ENCODE measurements at places on chromosomes 7 and 10. TPM values are rescaled to one million over a fixed set of nuclear protein-coding genes. Genes with fewer than 3 reads are reported as not detected.
A peak's percentile ranks its signal among the peaks of the same experiment; 100 is the strongest.

- no peak for DNase-seq
Measured at GRCh38 chr10:26544932-26545331, 106.8 kb downstream of the APBB1IP start.

GRCh38 chr7:6623589-6624245, 8.3 kb downstream of the ZNF853 start:
- DNase-seq = no peak

GRCh38 chr7:108618056-108618455, 48.4 kb downstream of the DNAJB9 start:
- no peak for DNase-seq

- DNase-seq = no peak
Measured at GRCh38 chr10:88781206-88781605, 21.3 kb upstream of the LIPM start.

Gene CAMK2B
- not detected for total RNA-seq

Gene TBC1D12
- 8.1 TPM for total RNA-seq

- no peak for DNase-seq
Measured at GRCh38 chr7:45033931-45034290, 33.9 kb downstream of the CCM2 start.

- DNase-seq = no peak
Measured at GRCh38 chr7:100972002-100972347, 2.6 kb downstream of the MUC12 start.

Gene ZSCAN21
- total RNA-seq = 20.3 TPM

DNA sequence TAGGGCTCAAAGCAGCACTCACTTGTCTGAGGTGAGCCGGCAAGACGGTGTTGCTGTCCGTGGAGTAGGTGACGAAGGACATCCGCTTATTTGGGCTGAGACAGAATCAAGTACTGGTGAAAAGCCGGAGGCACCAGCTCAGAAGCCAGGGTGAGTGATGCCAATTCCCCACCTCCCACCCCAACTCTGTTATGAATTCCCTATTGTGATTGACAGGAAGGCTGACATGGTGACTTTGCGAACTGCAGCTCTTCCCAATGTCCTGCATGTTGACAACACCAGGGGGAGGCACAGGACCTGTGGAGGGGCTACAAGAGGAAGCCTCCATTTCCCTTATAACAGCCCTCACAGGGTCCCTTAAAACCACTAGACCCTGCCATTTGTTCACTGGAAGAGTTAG, 52.3 kb upstream of the MSMB start:
- no peak for DNase-seq

DNA sequence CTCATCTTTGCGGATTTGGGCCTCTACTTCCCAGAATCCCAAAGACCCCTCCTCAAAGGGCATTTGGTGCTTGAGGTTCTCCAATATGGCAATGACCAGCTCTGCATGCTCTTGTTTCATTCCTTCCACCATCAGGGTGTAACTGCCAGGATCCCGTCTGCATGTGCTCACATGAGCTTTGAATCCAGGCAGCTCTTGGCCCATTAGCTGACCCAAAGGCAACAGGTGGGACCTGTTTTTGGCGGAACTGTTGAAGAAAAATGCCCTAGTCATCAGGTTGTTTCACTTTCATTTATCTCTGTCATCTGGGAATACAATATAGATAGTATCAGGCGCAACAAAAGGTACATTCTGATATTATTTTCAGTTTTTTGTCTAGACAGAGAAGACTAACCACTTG, 159.1 kb upstream of the TCF7L2 start:
- no peak for DNase-seq

- DNase-seq = no peak
Measured at GRCh38 chr10:77537071-77537470, 100.5 kb downstream of the KCNMA1 start.

Gene EVX1
- not detected for total RNA-seq

- no peak for DNase-seq
Measured at GRCh38 chr10:107544706-107545520, 380.4 kb upstream of the SORCS1 start.

- no peak for DNase-seq
Measured at GRCh38 chr7:144519925-144520324, 116.4 kb upstream of the NOBOX start.

- DNase-seq = no peak
Measured at GRCh38 chr7:156178857-156179256, 366.6 kb upstream of the SHH start.

DNA sequence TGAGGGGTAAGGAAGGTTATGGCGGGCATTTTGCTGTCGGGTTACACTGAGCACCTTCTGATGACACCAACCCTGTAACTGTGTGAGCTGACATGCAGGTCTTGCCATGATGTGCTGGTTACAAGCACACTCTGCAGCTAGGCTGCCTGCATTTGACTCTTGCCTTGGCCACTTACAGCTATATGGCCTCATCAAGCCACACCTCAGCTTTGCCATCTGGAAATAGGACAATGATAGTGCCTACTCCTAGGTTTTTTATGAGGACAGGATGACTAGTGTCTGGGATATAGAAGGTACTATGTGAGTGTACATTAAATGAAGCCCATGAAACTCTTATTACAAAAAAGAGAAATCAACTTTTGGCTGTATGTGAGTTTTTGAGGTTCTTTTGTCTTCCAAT, 58.0 kb downstream of the AKR1B1 start:
- DNase-seq = no peak

DNA sequence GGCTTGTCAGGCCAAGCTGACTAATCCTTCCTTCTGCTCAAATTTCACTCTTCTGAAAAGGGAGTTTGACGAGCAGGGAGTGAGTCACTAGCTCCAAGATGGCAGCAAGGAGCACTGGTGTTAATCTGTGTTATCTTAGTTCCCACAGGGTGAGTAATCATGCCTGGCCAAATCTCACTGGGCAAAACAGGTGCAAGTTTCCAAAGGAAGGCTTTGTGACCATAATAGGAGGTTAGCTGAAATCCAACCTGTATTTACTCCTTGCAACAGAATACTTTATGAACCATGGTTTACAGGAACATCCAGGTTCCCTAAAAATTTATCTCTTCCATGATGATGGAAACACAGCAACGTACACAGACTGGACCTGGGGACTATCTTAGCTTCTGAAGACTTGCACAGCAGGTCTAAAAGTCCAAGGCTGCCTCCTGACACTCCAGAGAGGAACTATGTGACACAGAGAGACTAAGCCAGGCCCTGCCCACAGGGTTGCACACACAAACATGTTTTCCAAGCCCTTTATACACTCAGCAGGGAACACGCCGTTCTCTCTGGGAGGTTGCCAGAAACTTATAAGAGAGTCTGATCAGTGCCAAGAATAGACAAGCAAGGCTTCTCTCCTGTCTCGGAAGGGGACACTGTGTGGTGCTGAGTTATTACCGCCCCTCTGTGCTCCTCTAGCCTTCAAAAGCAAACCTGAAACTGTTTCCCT, 46.3 kb downstream of the PDK4 start:
- DNase-seq = peak; percentile 91

Data from Daoy (cell line).